ENCODE measurements at places on chromosomes 2 and 18.

GRCh38 chr2:238847841-238848690 lies at the start of gene TWIST2:
Gene TWIST2 (plus strand): TSS chr2:238848085. CDS start chr2:238848216, 131 bp downstream.
- no peak for DNase-seq

- DNase-seq, result no peak
Measured at GRCh38 chr2:75053484-75054112, 95.2 kb downstream of the POLE4 start.

GRCh38 chr2:151637271-151637781 lies 97.0 kb downstream of the NEB start:
- peak; percentile 46 for DNase-seq

GRCh38 chr18:64119916-64120315 lies 29.0 kb downstream of the LINC00305 start:
- DNase-seq, result no peak

DNA sequence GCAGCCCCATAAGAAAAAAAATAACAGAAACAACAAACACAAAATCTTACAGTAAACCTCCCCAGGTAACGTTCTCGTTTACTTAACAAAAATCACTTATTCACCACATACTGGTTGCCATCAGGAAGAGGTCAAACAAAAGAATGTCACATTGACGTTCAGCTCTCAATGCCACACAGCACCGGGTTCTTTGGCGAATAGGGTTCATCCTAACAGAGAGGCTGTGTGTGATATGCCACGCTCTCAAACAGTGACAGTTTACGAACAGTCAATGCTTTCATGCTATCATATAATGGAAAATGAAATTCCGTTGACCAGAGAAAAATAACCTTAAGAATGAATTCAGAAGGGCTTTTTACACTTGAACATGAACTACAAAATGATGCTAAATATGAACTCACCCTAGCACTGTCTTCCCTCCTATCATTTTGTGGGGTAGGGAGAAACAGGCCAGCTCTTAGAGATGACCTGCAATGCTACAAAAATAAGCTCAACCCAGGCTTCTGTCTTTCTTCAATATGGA lies 2.0 kb downstream of the TMEM163 start:
- DNase-seq, result no peak

All from stimulated activated CD8-positive, alpha-beta memory T cell treated with anti-CD3 and anti-CD28 coated beads, Interleukin-7, amount 100 ng/mL, for 1 hour (primary cell).